ENCODE measurements at places on chromosomes 13 and 19. TPM values are rescaled to one million over a fixed set of nuclear protein-coding genes. Genes with fewer than 3 reads are reported as not detected.

SERP2 gene
- 11.0 TPM for polyA plus RNA-seq

PCP2 gene
- polyA plus RNA-seq = 8.9 TPM

DNA sequence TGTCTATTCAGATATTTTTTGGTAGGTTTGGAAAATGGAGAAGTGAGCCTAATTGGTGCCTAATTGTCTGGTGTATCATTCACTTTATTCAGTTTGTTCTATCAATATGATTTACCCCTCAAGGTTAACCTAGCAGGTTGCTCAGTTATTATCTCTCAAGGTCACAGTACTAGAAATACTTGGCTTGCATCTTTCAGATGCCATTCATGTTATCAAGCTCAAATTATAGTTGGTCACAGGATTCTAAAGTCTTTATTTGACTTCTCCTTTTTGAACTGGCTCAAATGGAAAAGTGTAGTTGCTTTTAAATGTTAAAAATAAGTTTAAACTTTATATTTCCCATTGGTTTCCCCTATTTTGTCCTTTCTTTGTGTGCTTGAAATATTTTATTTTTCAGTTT lies 2.6 kb downstream of the KCNRG start:
- no peak for DNase-seq

DNA sequence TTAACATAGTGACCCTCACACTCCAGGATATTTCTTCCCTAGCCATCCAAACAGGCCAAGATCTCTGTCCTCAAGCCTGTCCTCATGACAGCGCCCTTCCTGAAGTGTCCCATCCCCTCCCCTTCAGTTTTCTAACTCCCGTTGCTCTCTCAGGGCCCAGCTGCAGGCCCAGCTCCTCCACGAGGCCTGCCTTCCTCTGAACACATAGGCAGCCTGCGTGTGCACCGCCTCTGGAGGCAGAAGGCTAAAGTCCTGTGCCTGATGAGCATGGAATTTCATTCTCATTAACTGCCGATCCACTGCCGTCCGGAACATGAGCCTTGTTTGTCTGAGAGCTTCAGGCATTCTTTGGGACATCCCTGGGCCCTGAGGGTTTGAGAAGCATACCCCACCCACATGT lies 306.4 kb downstream of the DCLK1 start:
- DNase-seq = no peak

ANKRD24 gene
- 1.8 TPM for polyA plus RNA-seq

- peak; percentile 41 for DNase-seq
These were observed 19.0 kb upstream of the ATP11A start for GRCh38 chr13:112670864-112671263.

- DNase-seq = no peak
These were observed 54.0 kb upstream of the CNMD start for GRCh38 chr13:52793515-52794061.

- DNase-seq = peak; percentile 22
These were observed 586 bp downstream of the MRI1 start for GRCh38 chr19:13764821-13765394.

NAPSA gene
- polyA plus RNA-seq = 268 TPM

LSM7 gene
- 160 TPM for polyA plus RNA-seq

MEIOSIN gene
- not detected for polyA plus RNA-seq

GRCh38 chr13:30044932-30045331 lies 194.5 kb upstream of the UBL3 start:
- no peak for DNase-seq

DNA sequence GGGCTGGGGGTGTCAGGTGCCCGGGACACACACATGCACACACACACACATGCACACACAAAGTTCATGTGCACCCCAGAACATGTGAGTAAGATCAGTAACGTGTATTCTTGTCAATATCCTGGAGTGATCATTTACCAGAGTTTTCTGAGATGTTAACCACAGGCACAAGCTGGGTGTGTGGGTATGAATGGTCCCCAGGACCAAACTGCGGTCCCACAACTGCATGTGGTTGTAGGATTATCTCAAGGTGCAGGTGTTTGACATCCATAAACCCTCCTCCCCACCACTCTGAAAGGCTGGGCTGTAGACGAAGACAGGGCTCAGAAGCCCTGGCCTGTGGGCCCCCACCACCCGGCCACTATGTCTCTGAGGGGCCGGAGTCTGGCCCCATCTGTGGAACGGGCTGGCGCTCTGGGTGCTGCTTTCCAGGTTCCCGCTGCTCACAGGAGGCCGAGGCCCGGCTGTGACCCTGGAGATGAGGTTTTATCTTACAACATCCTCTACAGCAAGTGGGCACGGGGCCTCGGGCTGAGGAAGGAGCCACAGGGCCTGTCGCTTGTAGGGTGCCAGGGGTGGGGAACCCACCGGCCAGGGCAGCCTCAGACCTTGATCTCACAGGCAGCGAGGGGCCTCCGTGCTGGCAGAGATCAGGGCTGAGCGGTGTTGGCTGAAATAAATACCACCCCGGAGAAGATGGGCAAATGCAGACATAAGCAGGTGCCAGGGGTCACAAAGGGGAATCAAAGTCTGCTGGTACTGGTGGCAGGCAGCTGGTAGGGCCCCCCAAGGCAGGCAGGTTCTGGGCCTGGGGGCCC lies 4.3 kb downstream of the F2RL3 start:
- DNase-seq = no peak

ZNF132 gene
- polyA plus RNA-seq = 2.9 TPM

DNA sequence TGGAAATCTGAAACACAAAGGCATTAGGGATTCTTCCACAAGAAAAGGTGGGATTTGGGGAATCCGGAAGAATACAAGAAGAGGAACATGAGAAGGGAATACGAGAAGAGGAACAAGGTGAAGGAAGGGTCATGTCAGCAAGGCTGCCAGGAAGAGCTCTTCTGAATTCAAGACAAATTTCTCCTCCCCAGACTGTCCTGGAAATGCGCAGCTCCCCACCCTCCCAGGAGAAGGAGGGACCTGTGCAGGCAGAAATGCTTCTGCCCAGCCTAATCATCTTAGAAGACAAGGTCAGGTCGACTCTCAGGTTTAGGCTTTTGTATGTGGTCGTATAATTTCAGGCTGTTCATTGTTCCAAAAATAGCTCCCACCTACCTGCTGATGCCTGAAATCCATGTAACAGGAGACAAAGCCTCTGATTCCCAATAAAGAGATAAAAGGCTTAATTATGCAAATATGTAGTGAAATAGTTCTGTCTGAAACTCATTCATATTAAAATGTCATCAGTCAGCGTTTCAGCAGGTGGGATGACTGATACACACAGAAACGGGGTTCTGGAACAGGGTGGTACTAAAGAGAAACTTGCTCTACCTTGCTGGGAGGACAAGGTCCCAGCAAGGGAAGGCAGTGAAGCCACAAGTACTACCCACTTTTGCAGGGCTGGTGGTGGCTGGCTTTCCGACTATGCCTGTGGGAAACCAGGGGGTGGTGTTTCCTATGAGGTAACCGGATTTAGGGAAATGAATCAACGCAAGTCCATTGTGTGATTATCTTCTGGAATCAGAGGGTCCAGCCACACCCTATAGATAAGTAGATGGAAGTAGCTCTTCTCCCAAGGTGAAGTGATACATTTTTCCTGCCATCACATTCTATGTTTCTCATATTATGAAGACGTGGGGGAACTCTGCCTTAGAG lies 76.1 kb downstream of the KL start:
- no peak for DNase-seq

FGF22 gene
- polyA plus RNA-seq = 0.71 TPM

ZNF667 gene
- 2.9 TPM for polyA plus RNA-seq

PRODH2 gene
- polyA plus RNA-seq = 409 TPM

DNA sequence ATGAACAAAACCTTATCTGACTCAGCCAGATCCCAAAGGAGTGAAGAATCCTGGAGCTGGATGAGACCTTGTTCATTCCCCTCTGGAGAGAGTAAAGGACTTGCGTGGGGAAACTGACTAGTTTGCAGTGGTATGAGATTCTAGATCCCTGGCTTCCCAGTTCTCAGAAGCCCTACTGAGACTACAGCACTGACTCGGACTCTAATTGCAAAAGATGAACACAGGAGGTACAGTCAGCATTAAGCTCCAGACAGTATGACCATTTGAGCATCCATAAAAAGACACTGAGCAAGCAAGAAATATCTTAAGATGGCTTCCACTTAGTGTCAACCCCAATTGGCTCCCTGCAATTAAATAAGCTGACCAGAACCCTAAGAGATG lies 6.8 kb downstream of the ZC3H4 start:
- no peak for DNase-seq

DNA sequence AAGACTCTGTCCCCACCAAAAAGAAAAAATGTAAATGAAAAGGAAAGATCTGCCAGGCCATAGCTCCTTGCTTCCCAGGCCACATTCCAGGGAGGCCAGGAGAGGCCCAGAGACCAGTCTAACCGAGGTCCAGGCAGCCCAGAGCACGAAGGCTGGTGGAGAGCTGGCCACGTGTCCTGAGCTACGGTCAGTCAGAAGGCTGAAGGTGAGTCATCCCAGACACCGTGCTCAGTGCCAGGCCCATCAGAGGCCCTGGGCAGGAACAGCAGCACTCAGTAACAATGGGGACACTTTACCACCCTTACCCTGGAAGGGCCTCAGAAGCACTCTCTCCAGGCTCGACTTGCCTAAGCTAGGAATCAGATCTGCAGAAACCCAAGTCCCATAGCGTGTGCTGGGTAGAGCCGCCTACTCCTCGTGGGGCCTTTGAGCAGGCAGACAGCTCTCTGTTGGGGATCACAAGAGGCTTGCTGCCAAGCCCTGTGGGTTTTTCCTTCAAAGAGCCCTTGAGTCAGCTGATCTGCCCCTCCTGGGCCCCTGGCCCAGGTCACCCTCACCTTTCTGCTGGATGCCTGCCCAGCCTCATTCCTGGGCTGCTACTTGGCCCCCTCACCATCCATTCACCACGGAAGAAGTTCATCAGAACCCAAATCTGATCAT lies 11.6 kb upstream of the DNMT1 start:
- DNase-seq = no peak

DNA sequence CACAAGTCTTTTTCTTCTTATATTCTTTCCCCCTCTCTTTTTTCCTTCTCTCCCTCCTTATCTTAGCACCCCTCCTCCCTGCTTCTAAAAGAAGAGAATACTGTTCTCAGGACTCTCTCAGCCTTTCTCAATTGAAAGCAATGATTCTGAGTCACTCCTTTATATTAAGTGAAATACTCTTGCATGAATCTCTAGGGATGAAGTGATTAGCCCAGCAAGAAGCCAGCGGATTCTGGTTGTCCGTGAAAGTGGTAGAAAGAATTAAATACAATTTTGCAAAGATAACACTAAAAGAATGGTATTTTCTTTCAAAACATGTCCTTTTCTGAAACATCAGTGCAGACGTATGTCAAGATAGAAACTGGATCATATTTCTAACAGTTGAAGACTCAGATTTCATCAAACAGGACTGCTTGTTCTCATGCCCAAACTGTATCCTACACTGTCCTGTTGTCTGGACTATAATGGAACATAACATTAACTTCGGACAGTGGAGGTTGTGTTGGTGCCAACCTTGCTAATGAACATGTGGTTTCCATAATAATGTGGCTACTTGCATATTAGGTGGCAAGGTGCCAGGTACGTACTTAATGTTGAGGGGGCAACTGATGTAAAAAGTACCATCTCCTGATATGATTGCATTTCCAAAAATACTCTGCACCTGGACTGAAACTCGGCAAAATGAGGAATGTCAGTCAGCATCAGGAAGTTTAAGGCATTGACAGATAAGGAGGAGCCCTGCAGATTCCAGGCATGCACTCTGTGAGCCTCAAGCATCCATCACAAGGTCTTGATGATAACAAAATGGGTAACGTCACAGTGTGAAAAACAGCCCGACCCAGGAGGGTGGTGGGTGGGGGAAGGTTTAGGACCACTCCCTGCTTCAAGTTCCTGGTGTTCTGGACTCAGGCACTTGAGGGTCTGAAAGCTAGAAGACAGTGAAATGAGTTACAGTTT lies 357.2 kb downstream of the DLEU7 start:
- DNase-seq = no peak

DNA sequence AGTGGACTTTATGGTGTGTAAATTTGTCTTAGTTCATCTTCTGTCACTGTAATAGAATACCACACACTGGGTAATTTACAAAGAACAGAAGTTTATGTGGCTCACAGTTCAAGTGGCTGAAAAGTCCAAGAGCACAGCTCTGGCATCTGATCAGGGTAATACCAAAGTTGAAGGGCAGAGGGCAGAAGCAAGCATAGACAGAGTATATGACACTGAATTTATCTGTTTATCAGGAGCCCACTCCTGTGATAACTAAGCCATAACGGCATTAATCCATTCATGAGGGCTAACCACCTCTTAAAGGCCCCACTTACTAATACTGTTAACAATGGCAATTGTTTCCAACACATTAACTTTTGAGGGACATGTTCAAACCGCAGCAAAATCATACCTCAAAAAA lies 4.0 kb upstream of the RFXAP start:
- DNase-seq = no peak

DNA sequence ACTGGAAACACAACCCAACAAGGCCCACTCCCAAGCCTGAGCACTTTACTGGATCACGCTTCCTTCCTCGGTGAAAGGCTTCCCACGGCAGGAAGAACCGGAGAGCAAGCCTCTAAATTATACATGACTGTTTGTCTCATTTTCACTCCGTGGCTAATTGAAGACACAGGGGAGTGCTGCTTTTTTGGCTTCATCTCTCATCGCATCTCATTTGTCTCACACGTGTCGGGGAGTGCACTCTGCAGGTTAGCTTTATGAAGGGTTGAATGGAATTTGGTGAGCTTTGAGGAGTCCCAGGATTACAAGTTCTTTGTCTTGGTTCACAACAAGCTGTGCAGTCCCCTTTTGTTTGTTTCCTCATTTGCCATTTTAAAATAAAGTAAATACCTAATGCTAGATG lies 544.6 kb downstream of the GPC6 start:
- no peak for DNase-seq

DNA sequence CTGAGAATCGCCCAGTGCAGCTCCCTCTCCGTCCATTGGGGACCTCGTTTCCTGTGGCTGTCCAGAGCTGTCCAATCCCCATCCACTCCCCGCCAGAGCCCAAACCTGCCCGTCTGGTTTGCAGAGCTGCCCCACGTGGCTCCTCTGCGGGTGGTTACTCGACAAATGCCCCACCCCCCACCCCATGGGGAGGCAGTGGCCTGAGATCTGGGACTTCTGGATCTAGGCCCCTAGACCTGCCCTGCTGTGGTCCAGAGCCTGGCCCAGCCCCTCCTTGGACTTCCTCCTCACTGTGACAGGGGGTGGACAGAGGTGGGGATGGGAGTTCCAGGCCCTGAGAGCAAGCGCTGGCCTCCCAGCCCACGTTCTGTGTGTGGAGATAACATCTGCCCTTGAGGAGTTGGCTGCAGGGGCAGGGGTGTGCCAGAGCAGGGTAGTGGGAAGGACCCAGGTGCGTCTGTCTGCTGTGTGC lies 29.1 kb downstream of the PAK4 start:
- no peak for DNase-seq

DNA sequence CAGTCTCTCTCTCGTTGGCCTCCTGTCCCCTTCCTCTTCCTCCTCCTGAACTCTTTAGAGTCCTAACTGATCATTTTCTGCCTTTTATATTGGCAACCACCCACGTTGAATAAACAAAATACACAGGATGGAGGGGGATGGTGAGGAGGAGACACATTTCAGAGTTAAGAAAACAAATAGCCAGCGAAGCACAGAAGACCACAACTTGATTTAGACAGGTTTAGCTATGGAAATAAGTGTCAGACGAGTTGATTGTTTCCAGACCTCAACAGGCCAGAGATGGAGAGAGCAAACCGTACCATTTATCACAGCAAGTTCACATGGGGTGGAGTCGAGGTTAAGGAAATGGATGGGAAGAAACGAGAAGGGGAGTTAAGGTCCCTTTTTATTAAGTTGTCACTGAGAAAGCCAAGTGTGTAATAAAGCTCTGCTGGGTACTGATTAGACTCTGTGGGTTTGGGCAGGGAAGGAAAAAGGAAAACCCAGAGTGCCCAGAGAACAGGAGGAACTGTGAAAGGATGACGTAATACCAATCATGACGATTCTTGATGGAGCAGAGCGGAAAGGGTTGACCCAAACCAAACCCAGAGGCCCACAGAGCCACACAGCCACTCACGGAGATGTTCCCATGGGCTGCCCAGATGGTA lies 11.1 kb upstream of the SERP2 start:
- no peak for DNase-seq

All from kidney (tissue), 22 donors.